ENCODE measurements at places on chromosomes 1 and 21. TPM values are rescaled to one million over a fixed set of nuclear protein-coding genes. Genes with fewer than 3 reads are reported as not detected.

Gene FAM177B
- not detected for total RNA-seq

Gene F13B
- not detected for total RNA-seq

Gene DMBX1
- 0.26 TPM for total RNA-seq

Gene E2F2
- total RNA-seq: 15.5 TPM

Gene TFAP2E
- total RNA-seq: 5.1 TPM

Gene VANGL1
- 6.5 TPM for total RNA-seq

Gene RAB3B
- 0.08 TPM for total RNA-seq

Gene ANKRD34A
- total RNA-seq: 1.6 TPM

Gene PGLYRP4
- total RNA-seq: not detected

Gene SH2D1B
- total RNA-seq: 12.7 TPM

Gene IVL
- not detected for total RNA-seq

Gene USH2A
- total RNA-seq: not detected

Gene SRM
- total RNA-seq: 98.2 TPM

Gene ZMYND12
- total RNA-seq: not detected

Gene PTAFR
- 2.0 TPM for total RNA-seq

Gene NEK2
- 12.8 TPM for total RNA-seq

Gene TLCD4
- total RNA-seq: not detected

Gene RGS16
- total RNA-seq: 33.0 TPM

Gene KCNA3
- 65.7 TPM for total RNA-seq

Gene NR5A2
- not detected for total RNA-seq

Gene OR2T29
- total RNA-seq: not detected

Gene OR2L3
- total RNA-seq: not detected

Gene PSMB2
- 114 TPM for total RNA-seq

Gene ZBTB8B
- total RNA-seq: not detected

Gene FAM163A
- total RNA-seq: not detected

Gene FCAMR
- not detected for total RNA-seq

Gene SLC44A3
- not detected for total RNA-seq

Gene RPS6KC1
- total RNA-seq: 14.5 TPM

Gene B3GALT2
- not detected for total RNA-seq

Gene CTSK
- total RNA-seq: 5.3 TPM
